ENCODE measurements at places on chromosomes 4 and X.

DNA sequence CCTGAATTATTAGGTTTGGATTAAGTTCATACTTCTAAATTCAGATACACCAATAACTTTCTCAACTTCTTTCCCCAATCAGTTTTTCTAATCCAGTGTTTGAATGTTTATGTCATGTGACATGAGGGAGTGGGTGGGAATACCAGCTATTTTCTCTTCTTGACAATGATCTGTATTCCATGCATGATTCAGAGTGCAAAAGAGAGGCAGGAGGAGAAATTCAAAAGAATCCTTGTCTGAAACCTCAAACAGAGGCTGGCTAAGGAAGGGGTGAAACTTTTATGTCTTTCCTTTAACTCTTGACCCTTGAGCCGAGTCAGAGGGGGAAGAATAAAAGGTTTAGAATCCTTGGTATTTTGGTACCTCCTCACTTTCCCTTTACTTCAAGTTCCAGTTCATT lies 544.7 kb downstream of the SPRY1 start:
- peak; percentile 32 for DNase-seq

GRCh38 chrX:69280933-69281332 lies 115.7 kb upstream of the PJA1 start:
- DNase-seq: no peak

DNA sequence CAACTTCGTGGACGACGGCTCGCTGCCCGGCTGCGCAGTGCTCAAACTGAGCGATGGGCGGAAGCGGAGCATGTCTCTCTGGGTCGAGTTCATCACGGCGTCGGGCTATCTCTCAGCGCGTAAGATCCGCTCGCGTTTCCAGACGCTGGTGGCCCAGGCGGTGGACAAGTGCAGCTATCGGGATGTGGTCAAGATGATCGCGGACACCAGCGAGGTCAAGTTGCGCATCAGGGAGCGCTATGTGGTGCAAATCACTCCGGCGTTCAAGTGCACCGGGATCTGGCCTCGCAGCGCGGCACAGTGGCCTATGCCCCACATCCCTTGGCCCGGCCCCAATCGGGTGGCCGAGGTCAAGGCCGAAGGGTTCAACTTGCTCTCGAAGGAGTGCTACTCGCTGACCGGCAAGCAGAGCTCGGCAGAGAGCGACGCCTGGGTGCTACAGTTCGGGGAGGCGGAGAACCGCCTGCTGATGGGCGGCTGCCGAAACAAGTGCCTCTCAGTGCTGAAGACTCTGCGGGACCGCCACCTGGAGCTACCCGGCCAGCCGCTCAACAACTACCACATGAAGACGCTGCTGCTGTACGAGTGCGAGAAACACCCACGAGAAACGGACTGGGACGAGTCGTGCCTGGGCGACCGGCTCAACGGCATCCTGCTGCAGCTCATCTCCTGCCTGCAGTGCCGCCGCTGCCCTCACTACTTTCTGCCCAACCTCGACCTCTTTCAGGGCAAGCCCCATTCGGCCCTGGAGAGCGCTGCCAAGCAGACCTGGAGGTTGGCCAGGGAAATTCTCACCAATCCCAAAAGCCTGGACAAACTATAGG lies 1.5 kb downstream of the MAB21L2 start:
- no peak for DNase-seq

DNA sequence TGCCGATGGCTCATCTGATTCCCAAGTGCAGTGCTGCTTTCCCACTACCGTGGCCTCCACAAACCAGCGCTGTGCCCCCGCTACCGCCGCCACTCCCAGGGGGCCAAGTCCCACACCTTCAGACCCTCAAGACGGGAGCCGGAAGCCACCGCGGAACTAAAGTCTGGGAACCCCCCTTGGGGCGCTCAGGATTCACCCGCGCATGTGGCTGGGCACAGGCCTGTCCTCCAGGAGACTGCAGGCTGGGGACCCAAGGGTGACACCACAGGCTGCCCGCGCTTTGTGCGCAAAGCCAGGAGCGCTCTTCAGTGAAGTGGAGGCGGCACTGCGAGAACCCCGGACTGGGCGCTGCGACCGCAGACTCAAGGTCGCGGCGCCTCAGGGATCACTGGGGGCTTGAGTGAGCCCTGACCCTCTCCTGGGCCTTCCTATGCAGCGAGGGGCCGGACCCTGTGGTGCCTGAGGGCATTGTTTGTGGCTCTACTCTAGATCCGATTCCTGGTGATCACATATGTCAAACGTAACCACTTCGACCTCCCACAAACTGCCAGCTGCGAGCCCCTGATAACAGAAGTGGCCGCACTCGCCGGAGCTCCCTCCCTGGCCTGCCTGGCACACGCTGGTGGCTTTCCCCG lies 20.4 kb upstream of the TBC1D14 start:
- DNase-seq: no peak

- peak; percentile 36 for DNase-seq
These were observed 13.0 kb downstream of the RBMX start for GRCh38 chrX:136867518-136867917.

DNA sequence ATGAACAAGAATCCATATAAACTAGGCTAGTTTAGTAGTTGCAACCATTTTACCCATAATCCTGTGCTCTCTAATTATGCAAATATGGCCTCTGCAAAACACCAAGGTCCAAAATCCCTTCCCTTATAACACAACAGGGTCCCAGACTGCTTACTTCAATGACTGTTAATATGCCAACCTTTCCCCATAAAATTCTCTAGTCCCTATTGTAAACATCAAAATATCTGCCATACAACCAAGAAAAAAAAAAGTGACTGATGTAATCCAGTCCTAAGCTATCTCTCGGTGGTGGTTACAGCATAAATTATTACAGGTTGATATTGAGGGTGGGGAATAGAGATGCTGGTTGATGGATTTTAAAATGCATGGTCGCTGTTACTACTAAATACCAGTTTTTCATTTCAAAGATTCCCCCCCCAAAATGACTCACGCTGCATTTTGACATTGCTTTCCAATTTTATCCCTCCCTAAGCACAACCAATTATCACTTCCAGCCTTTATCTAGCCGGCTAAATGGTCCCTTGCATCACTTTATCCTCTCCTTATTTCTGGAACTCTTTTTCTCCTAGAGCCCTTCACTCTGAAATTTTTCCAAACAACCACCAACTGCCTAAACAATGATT lies 44.8 kb downstream of the TSPAN5 start:
- DNase-seq: no peak

DNA sequence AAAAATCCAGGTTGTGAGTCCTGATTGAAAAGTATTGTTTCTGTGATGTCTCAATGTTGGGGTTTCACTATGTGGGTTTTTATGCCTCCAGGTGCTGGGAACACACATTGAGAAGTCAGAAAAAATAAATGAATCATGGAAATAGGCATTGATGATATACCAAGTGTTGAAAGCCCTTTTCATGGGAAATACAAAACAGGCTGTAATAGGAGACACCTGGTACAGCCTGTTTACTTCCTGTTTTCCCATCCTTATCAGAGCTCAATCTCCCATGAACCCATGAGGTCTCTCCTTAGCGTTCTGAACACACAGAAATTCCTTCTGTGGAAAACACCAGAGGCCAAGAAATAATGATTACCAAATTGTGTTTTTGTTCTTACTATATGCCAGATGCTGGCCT lies 106.3 kb upstream of the BOD1L1 start:
- no peak for DNase-seq

GRCh38 chr4:82268050-82268825 lies 105.6 kb downstream of the HNRNPD start:
- peak; percentile 62 for DNase-seq

DNA sequence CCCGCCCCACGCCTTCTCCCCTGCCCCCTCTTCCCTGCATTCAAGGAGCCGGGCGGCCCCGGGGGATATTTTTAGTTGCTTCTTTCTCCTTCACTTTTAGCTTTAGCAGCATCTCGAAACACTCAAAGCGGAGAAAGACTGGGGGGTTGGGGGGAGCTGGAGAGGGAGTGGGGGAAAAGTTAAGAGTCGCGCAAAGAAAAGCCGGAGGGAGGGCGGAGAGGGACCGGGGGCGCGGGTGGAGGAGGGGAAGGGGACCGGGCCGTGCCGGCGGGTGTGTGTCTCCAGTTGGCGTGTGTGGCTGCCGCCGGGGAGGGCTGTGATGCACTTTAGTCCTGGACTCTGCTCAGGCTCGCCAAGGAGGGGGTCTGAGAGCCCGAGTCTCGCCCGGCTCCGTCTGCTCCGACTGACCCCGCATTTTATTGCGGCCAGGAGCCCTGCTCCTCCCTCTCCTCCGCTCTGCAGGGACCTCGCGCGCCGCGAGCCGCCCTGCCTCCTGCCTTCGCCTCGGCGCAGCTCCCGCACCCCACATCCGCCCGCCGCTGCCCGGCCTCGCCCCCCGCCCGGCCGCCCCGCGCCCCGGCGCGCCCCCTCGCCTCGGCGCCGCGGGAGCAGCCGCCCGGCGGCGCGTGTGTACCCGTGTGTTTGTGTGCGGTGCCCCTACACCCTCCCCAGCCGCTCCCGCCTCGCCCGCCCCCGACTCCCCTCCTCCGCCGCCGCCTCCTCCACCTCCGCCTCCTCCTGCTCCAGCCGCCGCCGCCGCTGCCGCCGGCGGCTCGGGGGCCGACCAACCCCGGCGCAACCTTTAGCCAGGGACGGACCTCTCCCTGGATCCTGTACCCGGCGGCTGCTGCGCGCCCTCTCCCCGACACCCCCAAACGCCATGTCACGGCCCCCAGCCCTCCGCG lies 1.4 kb downstream of the ZNF827 start:
- DNase-seq: peak; percentile 59

- peak; percentile 45 for DNase-seq
These were observed 371.8 kb upstream of the NOCT start for GRCh38 chr4:138643827-138644226.
